Trophoblast cell (in vitro differentiated cells and primary cell): ENCODE measurements at places on chromosomes 12 and 14.

- no peak for DNase-seq
Measured at GRCh38 chr12:116626153-116626552, 67.0 kb downstream of the MAP1LC3B2 start.

GRCh38 chr12:119423285-119423684 lies 88.8 kb downstream of the CCDC60 start:
- no peak for DNase-seq

DNA sequence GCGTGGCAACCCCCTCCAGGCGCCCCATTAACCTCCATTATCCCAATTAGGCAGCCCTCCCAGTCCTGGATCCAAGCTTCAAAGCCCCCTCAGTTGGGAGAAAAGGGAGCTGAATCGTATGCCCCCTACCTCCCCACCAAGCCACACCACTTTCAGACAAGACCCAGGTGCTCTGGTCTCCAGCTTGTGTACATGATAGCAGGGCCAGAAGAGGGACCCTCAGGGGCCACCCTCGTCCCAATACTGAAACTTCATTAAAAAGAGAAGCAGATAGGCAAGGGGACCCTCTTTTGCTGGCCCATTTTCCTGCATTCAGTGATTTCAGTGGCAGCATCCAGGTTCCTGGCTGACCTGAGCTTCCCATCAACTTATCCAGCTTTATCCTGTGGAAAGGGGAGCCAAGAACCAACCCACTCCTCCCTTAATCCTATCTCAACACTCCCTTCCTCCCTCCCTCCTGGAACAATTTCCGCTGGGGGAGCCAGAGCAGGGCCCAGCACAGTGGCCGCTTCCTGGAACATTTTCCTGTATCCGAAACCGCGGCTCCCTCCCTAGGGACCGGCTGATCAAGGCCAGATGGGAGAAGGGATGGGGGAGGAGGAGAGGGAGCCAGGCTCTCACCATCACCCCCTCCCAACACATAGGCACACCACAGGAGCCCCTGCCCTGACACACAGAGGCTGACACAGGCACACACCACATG lies 9.5 kb upstream of the SP7 start:
- no peak for DNase-seq

- DNase-seq, result no peak
Measured at GRCh38 chr14:65650826-65651225, 238.3 kb downstream of the FUT8 start.

DNA sequence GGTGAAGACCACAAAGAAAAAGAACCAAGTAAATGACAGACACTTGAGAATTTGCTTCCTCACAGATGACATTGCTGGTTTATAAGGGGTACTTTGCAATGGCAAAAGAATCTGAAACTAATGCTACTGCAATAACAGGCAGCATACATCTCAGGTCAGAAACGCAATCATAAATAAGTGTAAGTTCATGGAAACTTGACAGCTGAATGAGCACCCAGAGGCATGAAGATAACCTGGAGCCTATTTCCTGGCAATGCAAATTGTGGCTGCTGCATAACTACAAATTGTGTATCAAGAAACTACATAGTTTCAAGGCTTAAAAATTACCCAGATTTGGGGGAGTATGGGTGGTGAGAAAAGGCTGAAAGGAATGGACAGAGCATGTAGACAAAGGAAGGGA lies 8.5 kb upstream of the MYO1A start:
- no peak for DNase-seq

- DNase-seq, result no peak
Measured at GRCh38 chr14:20341646-20342045, 1.8 kb upstream of the PARP2 start.

GRCh38 chr12:3300833-3301401 lies 190.1 kb upstream of the PRMT8 start:
- no peak for DNase-seq

DNA sequence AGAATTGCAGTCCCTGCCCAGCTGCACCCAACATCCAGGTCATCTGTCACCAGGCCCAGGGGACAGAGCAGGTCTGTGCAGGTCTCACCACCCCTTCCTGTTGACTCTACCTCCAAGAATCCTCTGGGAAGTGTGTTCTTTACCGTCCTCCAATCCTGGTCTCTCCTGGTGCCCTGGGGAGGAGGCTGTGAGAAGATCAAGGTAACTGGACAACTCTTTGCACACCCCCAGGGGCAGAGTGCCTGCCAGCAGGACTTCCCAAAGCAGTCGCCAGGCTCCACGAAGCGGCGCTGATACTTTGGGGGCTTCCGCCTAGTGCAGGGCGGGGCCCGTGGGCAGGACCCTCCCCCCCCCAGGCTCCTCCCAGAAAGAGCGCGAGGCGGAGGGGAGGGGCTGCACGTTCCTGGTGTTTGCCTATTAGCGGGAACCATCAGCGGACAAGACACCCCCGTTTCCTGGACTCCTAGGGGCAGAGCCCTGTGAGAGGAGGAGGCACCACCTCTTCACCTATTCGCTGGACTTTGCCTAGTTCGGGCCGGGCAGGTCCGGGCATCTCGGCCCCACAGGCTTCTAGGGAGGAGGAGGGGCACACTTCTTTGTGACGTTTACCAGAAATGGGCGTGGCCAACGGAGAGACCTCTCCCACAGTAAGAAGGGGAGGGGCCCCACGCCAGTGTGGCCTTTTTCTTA lies 918.0 kb downstream of the AACS start:
- DNase-seq, result peak; percentile 90

DNA sequence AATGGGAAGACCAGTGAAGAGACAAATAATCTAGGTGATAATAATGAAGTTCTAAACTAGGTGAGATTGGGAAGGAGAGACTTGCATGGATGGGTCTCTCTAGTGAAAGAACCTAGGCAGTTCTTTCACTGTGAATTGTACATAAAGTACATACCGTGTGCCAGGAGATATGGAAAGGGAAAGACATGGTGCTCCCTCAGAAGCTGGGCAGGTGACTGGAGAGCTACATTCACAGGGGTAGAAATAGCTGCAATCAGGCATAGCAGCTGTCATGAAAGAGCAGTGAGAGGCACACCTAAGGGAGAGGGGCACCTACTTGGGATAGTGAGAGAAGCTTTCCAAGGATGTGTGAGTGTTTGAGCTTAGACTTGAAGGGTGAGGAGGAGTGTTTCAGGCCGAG lies 9.3 kb downstream of the STK38L start:
- DNase-seq, result no peak

DNA sequence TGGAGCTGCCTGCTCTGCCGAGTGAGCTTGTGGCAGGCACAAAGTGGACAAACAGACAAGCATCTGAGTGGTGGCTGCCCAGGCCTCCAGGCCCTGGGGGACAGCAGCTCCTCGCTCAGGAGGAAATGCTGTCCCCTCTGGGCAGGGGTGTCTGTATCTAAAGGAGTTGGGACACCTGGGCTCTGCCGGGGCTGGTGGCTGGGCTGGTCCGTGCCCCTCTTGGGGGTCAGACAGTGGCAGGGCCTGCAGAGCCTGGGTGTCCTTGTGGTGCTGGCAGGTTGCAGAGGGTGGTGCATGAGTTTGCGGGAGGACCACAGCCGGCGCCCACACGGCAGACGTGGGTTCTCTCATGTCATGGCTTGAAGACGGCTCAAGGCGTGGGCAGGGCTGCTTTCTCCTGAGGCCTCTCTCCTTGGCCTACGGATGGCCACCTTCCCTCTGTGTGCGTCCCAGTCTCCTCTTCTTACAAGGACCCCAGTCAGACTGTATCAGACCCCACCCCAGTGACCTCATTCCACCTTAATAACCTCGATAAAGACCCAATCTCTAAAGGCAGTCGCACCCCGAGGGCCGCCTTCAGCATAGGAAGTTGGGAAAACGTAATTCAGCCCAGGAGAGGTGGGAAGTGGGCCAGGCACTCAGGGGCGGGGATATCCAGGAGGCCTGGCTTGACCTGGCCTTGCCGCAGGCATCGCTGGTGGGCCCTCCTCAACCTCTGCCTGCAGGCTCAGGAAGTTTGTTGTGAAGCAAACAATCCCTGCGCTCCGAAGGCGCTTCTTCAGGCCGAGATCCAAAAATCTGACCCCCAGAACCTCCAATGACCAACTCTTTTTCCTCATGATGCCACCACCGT lies 110.0 kb downstream of the KIF26A start:
- DNase-seq, result no peak

DNA sequence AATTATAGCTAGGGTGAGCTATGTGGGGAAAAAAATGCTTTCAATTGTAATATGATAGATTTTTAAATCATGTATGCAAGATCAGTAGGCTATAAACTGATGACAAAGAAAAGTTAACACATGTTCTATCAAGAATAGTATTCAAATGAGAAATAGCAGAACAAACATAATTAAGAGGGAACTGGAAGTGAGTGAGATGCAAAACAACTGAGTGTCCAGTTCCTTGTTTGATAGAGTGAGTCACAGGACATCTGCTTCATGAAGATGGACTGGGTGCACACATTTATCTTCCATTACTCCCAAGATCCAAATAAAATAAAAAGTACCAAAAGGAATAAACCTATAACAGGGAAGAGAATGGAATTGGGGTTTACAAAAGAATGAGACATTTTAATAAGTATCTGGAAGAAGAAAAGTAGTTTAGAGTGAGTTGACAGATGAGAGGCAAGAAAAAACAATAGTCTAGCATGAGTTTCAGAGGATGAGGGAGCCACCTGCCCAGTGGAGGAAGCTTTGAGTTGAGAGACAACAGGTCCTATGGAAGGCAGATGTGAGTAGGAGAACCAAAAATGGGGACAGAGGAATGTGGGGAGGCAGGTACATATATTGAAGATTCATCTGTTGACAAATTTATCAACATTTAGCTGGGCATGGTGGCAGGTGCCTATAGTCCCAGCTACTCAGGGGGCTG lies 178.1 kb upstream of the ARHGAP5 start:
- no peak for DNase-seq

DNA sequence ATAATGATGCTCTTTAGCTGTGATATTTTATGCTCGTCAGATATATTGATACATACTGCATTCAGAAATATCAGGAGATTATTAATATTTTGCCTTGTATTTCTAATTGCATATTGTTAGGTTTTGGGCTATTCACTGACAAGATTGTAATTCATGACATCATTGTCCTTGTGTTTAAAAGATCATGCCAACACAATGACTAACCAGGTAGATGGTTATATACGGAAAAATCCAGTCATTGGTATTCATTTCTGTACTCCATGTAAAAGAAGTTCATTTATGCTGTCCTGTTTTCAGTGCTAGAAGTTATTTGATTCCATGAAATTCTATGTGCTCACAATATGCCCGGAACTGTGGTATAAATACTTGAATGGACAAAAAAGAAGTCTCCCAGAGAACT lies 107.5 kb downstream of the KITLG start:
- DNase-seq, result no peak

GRCh38 chr12:48247181-48247966 lies 44.3 kb upstream of the OR10AD1 start:
- DNase-seq, result no peak

DNA sequence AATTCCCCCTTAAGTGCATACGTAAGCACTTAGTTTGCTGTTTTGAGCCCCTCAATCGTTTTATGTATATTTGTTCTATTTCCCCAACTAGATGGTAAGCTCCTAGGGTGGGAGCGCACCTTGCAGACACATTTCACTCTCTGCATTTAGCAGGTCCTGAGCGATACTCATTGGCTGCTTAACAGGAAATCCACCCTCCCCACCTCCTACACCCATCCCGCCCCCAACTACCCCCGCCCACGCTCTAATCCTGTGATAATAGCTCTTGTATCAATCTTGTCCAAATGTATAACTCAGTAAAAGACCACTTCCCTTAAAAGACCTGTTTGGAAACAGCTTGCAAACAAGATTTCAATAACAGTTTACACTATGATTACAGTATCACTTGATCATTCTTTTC lies 8.1 kb downstream of the LPAR5 start:
- no peak for DNase-seq

DNA sequence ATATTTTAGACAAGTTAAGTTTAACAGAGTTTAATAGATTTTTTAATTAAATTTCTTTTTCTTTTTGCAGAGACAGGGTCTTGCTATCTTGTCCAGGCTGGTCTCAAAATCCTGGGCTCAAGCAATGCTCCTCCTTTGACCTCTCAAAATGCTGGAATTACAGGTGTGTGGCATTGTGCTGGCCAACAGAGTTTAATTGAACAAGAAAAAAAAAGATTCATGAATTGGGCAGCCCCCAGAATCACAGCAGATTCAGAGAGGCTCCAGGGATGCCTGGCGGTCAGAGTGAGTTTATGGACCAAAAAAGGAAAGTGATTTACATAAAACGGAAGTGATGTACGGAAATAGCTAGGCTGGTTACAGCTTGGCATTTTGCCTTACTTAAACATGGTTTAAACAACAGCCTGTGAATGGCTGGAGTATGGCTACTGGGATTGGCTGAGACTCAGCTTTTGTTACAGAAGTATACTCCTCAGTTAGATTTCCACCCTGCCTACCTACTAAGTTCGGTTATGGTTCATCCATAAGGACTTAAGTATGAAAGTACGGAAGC lies 14.5 kb upstream of the TESPA1 start:
- DNase-seq, result no peak

DNA sequence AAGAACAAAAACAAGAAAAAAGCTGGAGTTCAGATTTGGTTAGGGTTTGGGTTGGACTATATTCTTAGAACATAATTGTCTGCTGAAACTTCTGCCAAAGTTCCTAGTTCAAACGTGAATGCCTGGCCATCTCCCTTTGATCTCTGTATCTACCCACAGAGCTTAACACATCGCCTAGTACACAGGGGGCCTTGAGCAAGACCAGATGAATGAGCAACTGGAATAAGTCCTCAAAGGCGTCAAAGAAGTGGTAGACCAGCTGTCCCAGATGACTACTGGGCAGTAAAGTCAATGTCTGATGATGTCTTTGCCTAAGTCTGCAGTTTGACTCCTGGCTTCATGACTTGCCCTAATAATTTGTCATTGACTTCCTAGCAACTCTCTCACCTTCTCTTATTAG lies 13.9 kb upstream of the STAB2 start:
- DNase-seq, result no peak

- no peak for DNase-seq
Measured at GRCh38 chr12:28882444-28882843, 266.6 kb upstream of the FAR2 start.

DNA sequence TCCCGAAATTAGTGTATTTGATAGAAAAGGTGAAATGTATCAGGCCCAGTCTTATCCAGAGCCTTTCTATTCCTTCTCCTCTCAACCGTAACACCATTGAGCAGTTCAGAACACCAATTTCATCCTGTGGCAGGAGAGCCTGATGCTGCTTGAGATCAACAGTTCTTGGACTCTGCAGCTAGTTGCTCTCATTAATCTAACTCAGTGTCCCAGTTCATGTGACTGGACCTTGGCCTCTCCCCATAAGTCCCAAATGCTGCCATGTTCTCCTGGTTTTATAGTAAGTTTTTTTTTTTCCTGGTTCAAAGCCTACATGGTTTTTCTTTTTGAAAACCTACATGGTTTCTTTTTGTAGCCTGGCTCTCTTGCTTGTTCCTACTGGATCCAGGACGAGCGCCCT lies 293.9 kb downstream of the ITPR2 start:
- no peak for DNase-seq

- peak; percentile 29 for DNase-seq
Measured at GRCh38 chr12:51419425-51420193, 5.0 kb upstream of the SLC4A8 start.

DNA sequence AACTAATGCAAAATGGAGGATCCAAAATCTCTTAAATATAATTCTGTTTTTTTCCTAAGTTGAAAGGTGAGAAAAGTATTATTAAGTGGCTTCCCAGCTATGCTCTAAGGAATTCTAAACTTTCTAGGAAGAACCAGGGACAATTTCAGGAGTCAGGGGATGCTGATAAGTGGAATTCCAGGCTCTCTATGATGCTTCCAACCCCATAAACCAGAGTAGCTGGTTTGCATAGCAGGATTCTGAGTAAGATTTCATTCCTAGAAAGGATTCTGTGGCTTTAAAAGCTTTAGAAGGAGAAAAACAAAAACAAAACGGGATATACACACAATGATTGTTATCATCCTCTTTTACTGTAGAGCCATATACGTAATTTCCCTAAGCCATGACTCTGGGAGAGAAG lies 93.9 kb downstream of the SLC16A7 start:
- no peak for DNase-seq
